NCI-H1417 treated with DMSO at 0.1 percent for 48 hours (cell line): ENCODE measurements at places on chromosomes 11 and 22.

DNA sequence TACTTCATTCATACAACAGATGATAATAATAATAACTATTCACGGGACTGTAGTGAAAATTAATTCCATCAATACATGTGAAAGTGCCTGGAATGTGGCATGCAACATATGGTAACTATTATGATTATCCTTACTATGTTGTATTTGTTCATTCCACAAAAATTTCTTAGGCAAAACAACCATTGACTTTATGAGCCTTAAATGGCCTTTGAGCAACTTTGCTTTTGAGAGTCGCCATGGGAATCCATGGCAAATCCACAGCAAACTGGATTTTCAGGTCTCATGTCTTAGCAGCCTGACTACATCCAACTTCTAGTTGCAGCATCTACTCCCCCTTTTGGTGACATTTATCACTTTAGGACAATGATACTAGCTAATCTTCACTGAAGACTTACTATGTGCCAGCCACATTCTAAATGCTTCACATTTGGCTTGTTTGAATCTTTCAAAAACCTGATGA is 56.8 kb downstream of the SLC1A2 start:
- no peak for DNase-seq

DNA sequence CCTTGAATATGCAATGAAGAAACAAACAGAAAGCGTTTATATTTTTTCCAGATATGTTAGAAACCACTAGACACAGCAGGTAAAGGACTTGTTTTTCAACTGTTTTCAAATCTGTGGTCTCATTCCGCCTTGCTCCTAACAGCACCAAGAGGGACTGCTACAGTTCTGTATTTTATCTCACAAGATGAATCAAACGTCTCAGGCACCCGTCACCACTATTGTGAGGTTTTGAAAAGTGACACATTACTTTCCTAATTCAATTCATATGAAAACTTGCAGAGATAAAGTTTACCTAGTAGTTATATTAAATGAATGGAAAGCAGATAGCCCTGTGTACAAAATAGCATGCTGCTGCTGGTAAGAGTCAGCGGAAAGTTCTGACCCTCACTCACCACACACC is 386.3 kb downstream of the ETS1 start:
- no peak for DNase-seq

GRCh38 chr22:24417901-24418641 is 9.3 kb upstream of the ADORA2A start:
- DNase-seq = no peak

DNA sequence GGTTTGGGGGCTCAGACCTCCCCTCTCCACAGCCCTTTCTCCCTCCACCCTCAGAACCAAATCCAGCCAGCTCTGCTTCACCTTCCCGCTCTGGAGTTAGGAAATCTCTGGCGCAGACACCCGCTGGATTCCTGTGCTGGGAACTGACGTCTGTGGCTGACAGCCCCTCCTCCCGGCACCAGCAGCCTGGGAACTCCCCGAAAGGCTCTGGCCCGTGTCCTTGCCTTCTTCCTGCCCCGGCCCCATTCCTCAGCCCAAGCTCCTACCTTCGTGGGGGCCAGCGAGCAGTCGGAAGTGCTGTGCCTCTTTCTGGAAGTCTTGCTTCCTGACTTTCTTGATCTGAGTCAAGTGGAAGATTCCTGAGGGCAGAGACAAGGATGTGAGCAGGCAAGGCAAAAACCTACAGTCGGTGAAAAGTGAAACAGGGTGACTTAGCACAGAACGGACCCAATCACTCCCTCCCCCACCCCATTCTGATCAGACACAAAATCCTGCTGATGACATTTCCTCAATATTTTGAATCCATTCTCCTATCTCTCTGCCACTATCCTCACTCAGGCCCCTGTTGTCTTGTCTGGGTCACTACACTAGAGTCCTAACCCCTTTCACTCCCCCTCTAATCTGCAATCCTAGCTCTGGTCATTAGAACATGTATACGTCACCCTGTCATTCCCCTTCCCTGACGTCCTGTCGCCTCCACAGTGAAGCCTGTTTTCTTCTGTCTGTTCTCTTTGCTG is 34.1 kb downstream of the CHRDL2 start:
- DNase-seq = no peak

GRCh38 chr22:37309211-37310074 is 27.1 kb downstream of the CYTH4 start:
- no peak for DNase-seq
